ENCODE measurements at places on chromosomes 16 and 17. TPM values are rescaled to one million over a fixed set of nuclear protein-coding genes. Genes with fewer than 3 reads are reported as not detected.

- no peak for DNase-seq
Measured at GRCh38 chr16:55778757-55779156, 54.1 kb downstream of the CES1 start.

DNA sequence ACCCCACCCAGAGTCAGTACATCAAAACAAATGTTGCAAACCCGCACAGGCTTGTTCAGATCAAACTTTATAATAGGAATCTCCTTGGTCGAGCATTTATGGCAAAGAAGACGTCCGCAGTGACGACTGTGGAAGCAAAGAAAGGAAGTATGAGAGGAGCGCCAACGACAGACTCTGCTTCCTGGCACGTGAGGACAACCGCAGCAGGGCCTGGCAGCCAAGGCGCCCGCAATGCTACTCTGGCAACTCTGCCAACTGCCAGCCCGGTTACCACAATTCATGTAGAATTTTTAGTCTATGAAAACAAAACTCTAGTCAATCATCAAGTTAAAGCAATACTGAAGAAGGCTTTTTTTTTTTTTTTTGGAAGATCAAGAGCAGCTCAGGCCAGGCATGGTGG is 24.8 kb downstream of the CYB5D2 start:
- no peak for DNase-seq

GRCh38 chr17:44331249-44331760 is 6.7 kb upstream of the SLC25A39 start:
- DNase-seq: peak; percentile 94

DNA sequence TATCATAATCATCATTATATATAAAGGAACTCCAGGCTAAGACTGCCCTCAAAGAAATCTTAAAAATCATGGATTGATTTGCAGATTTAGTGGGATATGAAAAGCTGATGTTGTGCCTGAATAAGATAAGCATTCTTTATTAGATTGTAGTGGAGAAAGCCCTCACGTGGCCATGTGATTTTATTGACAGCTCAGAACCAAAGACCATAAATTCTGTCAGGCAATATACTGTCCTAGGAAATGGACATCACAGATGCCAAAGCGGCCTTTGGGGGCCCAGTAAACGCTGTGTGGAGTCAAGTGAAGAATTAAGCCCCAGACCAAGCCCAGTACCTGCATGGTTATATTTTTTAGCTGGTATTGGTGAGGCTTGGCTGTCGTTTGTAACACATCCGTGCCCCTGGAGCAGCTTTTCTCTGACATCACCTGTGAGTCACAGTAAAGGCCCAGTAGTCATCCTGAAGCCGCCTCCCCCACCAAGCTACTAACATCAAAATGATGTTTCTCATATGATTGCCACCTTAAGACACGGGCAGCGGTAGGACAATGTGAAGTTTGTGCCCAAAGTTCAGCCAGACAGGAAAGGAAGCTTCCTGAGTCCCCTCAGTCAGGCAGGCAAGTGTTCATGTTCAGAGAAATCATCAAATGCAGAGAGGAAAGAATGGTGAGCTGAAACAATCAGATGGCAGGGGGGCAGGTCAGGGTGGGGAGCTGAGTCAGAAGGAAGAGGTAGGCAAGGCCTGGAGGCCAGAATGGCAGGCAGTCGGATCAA is 209.4 kb downstream of the IRX3 start:
- no peak for DNase-seq

- peak; percentile 52 for DNase-seq
Measured at GRCh38 chr17:2684549-2684948, 27.0 kb downstream of the CLUH start.

- DNase-seq: no peak
Measured at GRCh38 chr16:10851512-10851911, 25.5 kb upstream of the CIITA start.

DNA sequence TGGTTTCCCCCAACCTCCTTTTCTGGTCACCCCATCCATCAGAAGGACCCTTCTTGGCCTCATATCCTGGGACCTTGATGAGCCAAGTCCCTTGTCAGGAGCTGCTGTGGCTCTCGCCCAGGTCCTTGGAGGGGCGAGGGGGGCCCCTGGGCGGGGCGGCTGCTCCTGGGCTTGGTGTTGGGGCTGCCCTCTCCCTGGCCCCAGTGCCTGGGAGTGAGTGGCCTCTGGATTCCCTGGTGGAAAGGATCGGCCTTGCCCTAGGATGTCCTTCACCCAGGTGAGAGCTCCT is 6.2 kb upstream of the NOTUM start:
- DNase-seq: no peak

DNA sequence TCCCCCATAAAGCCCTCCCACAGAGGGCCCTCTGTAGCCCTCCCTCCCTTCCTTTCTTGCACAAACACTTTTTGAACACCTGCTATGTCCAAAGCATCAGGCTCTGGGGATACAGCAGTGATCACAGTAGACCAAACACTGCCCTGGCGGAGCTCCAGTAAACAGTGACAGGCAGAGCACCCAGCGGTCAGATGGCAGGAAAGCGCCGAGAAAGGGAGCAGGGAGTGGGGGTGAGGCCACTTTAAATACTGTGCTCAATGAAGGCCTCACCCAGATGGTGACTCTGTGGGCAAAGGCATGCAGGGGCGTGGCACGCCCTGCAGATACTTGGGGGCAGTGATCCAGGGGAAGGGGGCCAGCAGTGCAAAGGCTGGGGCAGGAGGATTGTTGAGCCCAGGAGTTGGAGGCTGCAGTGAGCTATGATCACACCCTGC is 7.6 kb downstream of the PRR29 start:
- no peak for DNase-seq

GRCh38 chr17:10135539-10136257 is 62.7 kb downstream of the GAS7 start:
- DNase-seq: no peak

DNA sequence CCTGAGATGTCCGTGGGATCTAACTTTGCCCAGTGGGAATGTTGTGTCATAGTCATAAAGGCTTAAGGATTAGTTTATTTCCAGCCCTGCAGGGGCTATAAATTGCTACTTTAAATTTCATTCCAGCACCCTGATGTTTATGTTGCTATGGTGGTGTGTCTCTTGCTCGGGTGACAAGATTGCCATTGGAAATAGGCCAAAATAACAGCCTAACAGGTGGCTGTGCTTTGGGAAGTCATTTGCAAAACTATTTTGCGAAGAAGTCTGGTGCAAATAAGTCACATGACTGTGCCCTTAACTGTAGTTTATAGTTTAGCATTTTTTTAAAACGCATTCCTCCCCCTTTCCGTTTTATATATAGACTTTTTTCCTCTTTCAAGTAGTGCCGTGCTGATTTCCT is 23.1 kb downstream of the PITPNC1 start:
- no peak for DNase-seq

DNA sequence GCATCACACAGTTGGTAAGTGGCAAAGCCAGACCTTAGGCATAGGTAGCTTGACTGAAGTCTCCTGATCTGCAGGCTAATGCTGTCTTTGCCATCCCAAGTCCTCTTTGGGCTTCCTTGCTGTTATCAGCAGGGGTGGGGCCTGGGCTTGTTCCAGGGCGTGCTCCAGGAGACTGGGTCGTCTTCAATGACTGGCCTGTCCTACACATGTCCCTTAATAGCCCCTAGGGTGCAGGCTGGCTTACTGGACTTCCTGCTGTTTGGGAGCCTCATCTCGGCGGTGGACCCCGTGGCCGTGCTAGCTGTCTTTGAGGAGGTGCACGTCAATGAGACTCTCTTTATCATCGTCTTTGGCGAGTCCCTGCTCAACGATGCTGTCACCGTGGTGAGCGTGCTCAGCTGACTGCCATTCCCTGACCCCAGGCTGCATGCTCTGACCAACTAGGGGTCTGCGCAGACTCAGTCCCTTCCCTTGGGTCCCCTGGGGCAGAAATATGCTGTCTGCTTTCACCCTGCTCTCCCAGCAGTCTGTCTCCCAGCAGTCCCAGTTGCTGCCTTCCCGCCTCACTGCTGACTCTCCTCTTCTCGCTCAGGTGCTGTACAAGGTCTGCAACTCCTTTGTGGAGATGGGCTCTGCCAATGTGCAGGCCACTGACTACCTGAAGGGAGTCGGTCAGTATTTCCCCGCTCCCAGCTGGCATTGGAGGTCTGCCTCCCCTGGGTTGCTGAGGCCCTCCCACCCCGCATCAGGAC is 6.2 kb downstream of the SLC9A5 start:
- no peak for DNase-seq

- DNase-seq: no peak
Measured at GRCh38 chr17:40470932-40471828, 27.9 kb downstream of the IGFBP4 start.

GRCh38 chr16:67216612-67217490 is 10.1 kb upstream of the TMEM208 start:
- DNase-seq: no peak

DNA sequence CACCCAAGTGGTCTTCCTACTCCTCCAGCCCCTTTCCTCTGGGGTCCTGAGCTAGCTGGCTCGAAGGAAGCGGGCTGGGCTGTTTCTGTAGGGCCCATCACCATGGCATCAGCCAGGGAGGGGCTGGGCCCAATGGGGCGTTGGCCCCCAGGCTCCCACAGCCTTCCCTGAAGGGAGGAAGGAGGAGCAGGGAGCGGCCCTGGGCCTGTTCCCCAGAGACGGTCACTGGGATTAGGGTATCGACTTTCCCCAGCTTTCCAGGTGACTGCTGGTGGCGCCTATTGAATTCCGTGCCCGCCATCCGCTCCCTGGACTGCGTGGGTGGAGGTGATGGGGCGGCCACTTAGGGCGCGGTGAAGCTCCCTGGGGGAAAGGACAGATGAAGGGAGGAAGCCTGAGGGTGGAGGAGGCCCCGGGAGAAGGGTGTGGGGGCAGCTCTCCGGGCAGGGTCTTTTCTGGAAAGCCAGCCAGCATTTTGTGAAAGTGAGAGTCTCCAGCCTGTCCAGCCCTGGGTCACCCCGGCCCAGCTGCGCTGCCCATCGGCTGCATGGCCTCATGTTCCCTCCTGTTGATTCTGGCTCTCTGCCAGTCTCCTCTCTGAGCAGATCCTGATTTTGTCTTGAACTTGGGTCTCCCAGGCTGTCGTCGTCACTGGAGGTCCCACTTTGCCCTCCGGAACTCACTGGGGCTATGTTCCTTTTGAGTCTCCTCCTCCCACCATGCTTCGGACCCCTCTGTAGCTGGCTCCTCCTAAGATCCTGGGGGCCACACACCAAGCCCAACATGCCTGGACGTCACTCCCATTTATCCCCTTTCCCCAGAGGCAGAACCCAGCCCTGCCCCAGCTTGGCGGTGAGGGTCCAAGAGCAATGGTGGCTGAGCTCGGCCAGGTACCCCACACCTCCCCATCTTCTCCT is 9.8 kb downstream of the NHERF1 start:
- DNase-seq: no peak

GRCh38 chr16:61926766-61927165 is 109.5 kb downstream of the CDH8 start:
- DNase-seq: no peak

DNA sequence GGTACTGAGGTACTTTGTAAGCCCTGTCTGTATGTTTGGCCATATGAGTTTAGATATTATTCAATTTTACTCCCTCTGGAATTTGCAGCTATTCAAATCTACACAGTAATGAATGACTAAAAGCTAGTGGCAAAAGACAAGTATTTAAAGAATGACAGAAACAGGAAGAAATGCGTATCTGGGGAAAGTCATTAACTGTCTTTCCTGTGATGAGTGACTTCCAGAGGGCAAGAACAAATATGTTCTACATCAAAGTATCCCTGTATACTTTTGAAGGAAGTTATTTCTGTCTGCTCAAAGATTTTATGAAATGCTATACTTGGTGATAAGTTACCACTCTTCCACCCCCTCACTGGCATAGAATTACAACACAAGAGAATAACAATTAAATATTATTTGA is 489.3 kb upstream of the SOX9 start:
- DNase-seq: no peak

The TBC1D3K gene
- total RNA-seq: not detected

The ARHGAP27 gene
- total RNA-seq: 48.3 TPM

The GNGT2 gene
- 18.2 TPM for total RNA-seq

The MYH8 gene
- total RNA-seq: not detected

The C17orf113 gene
- 0.07 TPM for total RNA-seq

The MYOCD gene
- total RNA-seq: not detected

The SGCA gene
- not detected for total RNA-seq

The BEAN1 gene
- total RNA-seq: not detected

The MRPS34 gene
- 201 TPM for total RNA-seq

The EMP2 gene
- not detected for total RNA-seq

The DNASE1L2 gene
- 1.7 TPM for total RNA-seq

The KRT10 gene
- total RNA-seq: 26.4 TPM

All from activated CD4-positive, alpha-beta T cell treated with anti-CD3 and anti-CD28 coated beads, Interleukin-2, amount 10 ng/mL, durations not matched to agents 24 days and 14 days (primary cell).